ENCODE measurements at places on chromosomes 3 and 15.

DNA sequence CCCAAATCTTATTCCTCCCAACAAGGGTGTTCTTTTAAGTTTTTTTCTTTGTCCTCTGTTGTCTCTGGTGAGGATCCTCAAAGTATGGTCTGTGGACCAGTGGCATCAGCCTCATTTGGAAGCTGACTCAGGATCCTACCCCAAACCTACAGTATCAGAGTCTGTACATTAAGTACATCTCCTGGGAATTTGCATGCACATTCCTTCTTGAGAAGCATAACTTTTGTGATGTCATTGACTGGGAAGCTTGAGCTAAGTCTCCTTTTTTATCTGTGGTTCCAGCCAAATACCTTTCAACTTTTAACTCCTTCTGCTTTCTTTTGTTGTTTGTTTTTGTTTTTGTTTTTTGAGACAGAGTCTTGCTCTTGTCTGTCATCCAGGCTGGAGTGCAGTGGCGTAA is 40.5 kb downstream of the ARMC8 start:
- DNase-seq, result peak; percentile 89

- DNase-seq, result peak; percentile 74
Measured at GRCh38 chr15:27820232-27820631, 278.9 kb downstream of the OCA2 start.

- no peak for DNase-seq
Measured at GRCh38 chr3:160973067-160973809, 131.9 kb downstream of the B3GALNT1 start.

- DNase-seq, result no peak
Measured at GRCh38 chr3:77468626-77469020, 428.7 kb downstream of the ROBO2 start.

DNA sequence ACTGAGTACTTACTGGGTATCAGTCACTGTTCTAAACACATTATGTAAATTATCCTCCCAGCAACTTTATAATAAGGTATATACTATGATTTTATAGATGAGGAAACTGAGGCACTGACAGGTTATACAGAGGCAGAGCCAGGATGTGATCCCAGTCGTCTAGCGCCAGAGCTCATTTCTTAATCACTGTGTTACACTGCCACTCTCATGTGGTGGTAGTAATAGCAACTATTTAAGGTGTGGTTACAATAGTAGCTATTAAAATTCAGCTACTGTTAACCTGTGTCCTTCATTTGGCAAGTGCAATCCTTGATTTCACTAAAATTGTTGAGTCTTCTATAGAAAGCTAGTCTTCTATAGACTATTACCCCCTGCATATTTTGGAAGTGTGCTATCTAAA is 43.1 kb upstream of the TRPC1 start:
- no peak for DNase-seq

- peak; percentile 66 for DNase-seq
Measured at GRCh38 chr15:32994810-32995424, 199.6 kb downstream of the FMN1 start.

- DNase-seq, result no peak
Measured at GRCh38 chr3:8768364-8769087, 887 bp downstream of the OXTR start.

GRCh38 chr3:46298871-46299607 is 54.9 kb upstream of the CCR2 start:
- DNase-seq, result no peak

DNA sequence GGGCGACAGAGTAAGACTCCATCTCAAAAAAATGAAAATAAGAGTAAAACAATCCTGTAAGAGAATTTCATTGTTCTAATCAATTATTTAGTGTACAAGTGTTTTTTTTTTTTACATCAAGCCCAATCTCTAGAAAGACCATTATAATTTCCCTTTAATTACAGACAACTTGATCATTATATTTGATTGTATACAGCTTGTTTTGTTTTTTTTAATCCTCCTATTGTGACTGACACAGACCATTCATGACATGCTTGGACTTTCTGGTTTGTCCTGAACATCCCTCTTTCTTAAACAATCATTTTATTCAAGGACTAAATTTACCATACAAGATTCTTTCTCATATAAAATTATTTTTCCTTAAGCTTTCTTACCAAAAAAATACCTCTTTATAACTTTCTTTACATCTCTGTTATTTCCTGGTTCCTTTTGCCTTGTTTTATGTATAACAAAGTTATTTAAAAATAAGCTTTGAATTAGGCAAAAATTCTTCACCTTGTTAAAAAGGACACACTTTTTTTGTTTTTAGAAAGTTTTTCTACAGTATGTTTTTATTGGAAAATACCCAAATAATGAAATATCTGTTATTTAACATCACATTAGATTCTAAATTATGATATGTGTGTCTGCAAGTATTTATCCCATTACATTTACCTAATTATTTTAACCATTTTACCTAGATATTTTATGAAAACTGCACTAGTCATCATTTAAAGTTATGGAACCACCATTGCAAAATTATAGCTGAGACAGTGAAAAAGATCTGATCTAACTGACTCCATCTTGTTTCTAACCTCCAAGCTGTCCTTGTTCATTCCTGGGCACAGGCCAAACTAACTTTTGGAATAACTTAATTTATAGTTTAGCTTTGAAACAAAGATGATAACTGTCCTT is 26.1 kb upstream of the GFM1 start:
- DNase-seq, result no peak

GRCh38 chr15:63497642-63498467 is 6.5 kb upstream of the USP3 start:
- DNase-seq, result no peak

DNA sequence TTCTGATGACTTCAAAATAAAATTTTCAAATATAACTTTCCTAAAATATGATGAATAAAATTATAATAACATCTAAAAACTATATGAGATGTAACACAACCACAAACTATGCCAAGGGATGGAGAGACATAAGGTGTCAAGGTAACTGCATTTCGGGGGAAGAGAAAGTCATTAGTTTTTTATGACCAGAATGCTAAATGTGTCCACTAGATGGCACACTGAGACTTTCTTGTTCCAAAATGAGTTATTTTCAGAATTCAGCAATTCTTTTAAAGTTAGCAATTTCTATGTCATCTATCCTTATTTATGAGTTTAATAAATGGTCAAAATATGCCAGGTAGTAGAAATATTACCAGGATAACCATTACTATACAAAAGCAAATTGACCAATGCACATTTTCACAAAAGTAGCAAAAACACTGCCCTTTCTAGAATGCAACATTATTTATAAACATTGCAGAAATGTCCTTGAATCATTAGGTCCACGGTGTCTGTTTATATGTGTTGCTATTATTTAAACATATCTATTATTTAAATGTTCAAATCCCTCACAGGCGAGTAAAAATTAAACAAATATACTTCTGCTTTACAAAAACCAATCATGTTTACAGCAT is 374.2 kb downstream of the PLCL2 start:
- DNase-seq, result peak; percentile 33

DNA sequence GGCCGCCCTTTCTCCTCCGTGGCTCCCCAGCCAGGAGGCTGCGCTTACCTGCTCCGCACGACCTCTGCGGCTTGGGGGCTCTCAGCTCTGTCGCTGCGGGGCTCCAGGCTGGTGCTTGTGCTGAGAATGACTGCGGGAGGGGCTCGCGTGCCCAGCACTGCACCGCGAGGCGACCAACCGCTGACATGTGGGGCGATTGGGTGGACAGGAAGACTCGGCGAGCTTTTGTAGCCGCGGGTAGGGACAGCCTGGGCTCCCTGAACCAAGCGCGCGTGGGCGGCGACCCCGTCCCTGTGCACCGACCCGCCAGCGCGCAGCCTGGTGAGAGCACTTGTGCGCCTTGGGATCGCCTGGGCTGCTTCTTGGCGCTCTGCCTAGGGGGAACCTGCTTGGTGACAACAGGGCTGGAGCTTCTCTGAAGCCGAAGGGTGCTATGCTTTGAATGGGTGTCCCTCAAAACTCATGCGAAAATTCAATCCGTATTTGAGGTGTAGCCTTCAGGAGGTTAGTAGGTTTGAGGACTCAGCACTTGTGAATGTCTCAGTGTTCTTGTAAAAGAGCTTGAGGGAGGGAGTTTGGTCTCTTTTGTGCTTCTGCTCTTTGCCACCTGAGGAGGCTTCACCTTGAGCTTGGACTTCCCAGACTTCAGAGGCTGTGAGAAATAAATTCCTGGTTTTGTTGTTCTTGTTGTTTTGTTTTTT is 50.4 kb downstream of the IL12A start:
- no peak for DNase-seq

DNA sequence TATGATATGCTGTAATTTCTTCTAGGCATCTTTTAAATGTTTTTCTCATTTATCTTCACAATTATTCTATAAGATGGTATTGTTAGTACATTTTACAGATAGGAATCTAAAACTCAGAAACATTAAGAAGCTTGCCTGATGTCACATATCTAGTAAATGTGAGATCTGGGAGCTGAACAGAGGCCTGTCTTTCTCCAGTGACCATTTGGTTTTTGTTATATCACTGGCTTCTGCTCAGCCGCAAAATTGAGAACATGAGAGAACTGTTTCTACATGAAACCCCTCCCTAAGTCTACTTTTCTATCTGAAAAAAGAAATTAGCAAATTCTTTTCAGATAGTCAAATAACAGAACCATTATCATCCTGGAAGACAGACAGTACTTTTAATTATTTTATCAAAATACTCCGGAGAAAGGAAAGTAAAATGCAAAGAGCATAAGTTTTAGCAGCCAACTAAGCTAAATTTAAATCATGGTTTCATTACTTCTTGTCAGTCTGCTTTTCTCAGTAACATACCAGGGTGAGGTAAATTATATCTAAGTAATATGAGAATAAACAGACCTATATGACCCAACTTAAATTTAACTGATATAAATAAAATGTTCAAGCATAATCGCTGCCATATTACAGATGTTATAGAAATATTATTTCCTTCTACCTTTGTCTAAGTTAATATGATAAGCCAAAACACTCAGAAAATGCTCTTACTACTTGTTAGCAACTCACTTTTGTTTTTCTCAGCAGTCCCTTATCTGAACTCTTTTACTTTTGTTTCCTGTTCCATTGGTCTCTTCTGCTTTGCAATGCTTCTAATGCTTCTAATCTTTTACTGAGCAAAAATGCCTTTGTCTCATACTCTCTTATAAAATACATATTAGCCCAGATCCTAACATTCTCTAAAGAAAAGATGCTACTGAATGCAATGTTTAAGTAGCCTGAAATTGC is 68.0 kb upstream of the MBNL1 start:
- DNase-seq, result no peak

GRCh38 chr3:12871404-12871983 is 30.1 kb upstream of the RPL32 start:
- no peak for DNase-seq

DNA sequence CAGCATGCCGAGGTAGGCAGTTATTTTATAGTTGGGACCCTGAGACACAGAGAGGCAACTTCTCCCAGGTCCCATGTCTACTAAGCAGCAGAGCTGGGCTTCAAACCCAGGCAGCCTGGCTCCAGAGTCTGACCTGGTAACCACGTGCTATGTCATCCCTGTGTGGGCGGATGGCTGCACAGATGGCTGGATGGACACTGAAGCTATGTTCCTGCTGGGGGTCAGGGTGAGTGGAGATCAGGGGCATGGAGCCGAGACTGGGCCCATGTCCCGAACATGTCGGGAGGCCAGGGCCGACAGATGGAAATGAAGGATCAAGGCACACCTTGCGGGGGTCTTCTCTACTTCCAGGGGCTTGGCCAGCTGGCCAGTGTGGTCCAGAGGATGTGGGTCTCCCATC is 9.3 kb upstream of the FBLN2 start:
- DNase-seq, result no peak

- peak; percentile 86 for DNase-seq
Measured at GRCh38 chr15:73078722-73079121, 26.5 kb downstream of the NEO1 start.

DNA sequence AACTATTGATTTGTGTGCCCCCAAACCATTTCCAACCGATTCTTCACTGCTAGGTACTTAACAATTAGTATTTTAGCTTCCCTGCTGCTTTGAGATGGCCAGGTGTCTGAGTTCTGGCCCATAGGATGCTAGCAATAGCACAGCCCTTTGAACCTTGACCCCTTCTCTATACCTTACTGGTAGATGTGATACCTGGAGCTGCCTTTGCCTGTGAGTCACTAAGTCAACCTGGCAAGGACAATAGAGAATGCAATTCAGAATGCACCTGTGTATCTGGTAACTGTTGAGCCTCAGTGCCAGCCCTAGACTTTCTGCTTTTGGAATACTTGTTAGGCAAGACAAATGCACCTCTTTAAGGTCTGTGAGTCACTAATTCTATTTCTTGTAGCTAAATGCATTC is 467.4 kb downstream of the GRM7 start:
- no peak for DNase-seq

- DNase-seq, result no peak
Measured at GRCh38 chr3:146217324-146217723, 33.6 kb downstream of the PLSCR4 start.

DNA sequence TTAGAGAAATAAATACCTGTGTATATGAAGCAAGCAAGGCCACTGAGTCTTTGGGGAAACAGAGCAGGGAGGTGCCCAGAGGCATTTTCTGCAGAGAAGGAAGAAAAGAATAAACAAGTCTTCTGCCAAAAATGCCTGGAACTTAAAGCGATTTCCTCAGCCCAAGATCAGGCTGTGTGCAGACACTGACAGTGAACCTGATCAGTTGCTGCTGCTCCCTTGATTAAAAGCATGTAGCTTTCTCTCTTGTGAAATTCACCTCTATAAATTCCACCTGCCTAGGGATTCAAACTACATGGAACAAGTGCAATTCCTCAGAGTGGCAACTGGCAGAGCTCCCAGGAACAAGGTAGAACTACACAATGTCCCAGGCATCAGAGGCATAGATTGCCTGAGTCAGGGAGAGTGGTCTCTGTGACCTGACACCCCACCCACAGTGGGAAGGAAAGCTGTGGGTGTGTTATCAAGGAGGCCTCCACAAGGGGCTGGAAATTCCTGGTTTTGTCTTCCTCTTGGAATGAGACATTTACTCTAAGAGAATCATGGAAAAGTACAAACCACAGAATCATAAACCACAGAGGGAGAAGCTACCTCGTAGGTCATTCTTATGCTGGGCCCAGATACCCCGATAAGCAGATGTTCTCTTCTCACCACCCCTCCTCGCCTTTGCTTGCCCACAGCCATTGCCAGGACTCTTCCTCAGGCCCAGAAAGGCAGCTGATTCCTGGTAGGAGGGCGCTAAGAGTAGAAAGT is 1.8 kb upstream of the ZBTB38 start:
- peak; percentile 96 for DNase-seq

- no peak for DNase-seq
Measured at GRCh38 chr15:51074926-51075325, 19.8 kb downstream of the TNFAIP8L3 start.

Data from fibroblast of skin of abdomen (primary cell).